Activated CD4-positive, alpha-beta T cell treated with anti-CD3 and anti-CD28 coated beads, Interleukin-2, amount 50 U/mL, for 1 hour (primary cell): ENCODE measurements at places on chromosomes 3 and 15.

DNA sequence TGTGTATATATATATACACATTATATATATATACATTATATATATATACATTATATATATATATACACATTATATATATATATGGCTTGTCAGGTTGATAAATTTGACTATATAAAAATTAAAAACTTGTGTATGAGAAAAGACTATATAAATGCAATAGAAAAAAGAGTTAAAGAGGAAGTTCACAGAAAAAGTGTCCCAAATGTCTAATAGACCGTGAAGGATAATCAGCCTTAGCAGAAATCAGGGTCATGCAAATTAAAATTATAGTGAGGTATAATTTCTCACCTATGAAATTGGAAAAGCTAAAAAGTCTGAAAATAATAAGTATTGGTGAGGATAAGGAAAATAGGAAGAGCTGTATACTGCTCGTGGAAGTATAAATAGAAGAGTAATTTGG is 51.1 kb downstream of the CHRD start:
- DNase-seq: no peak

GRCh38 chr3:178318340-178318739 is 217.9 kb upstream of the KCNMB2 start:
- no peak for DNase-seq

GRCh38 chr15:39127925-39128617 is 452.8 kb upstream of the THBS1 start:
- DNase-seq: no peak

GRCh38 chr3:185986198-185986777 is 48.5 kb upstream of the TRA2B start:
- DNase-seq: no peak

DNA sequence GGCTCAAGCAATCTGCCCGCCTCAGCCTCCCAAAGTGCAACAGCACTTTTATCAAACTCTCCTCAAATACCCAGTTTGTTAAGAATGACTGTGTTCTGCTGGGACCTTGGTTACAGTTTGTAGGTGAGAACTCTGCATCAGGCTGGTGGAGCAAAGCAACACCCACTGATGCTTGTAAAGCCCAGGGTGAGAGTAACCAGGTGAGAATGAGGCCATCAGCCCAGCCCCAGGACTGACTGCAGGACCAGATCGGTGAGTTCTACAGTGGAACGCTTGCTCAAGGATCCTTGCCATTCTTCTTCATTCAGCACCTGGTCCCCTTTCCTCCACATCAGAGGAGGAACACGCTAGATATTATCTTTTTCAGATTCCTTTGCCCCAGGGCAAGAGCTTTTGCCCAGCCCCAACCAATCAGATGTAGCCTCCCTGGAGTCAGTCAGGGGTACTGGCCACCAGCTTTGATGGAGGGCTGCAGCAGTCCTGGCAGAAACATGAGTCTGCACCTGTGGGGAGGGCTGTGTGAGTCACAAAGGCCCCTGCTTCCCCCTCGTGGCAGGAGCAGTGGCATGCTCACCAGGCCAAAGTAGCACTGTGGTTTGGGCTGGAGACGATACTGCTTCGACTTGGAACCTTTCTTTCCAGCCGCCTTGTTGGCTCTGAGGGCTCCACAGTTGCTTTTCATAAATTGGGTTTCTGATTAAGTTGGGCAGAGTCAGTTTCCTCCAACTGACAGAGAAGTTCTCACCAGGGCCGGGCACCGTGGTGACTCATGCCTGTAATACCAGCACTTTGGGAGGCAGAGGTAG is 3.5 kb upstream of the SHISA5 start:
- peak; percentile 76 for DNase-seq

DNA sequence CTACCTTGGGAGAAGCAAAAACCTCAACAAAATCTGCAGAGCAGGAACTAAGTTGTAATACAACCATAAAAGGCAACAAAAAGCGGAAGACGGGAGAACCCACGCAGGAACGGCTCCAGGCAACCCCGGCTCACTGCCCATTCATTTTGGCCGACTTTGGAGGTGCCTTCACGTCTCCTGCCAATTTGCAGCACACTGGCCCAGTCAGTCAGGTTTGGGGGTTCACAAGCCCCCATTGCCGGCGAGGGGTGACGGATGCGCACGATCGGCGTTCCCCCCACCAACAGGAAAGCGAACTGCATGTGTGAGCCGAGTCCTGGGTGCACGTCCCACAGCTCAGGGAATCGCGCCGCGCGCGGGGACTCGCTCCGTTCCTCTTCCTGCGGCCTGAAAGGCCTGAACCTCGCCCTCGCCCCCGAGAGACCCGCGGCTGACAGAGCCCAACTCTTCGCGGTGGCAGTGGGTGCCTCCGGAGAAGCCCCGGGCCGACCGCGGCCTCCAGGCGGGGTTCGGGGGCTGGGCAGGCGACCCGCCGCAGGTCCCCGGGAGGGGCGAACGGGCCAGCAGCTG is 463 bp downstream of the TERC start:
- peak; percentile 57 for DNase-seq

DNA sequence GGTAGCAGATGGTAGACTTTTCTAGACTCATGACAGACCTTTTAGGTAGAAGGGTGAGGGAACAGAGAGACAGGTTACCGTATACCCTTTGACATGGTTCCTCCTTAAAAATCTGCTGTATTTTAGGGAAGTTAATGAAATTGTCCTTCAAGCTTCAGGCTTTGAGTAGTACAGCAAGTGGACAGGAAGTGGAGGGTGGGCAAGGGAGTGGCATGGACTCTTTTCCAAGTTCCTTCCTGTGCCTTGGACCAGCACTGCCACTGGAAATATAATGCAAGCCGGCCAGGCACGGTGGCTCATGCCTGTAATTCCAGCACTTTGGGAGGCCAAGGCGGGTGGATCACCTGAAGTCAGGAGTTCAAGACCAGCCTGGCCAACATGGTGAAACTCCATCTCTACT is 156.1 kb upstream of the LRRFIP2 start:
- DNase-seq: no peak
